ENCODE measurements at places on chromosomes 4 and X.

DNA sequence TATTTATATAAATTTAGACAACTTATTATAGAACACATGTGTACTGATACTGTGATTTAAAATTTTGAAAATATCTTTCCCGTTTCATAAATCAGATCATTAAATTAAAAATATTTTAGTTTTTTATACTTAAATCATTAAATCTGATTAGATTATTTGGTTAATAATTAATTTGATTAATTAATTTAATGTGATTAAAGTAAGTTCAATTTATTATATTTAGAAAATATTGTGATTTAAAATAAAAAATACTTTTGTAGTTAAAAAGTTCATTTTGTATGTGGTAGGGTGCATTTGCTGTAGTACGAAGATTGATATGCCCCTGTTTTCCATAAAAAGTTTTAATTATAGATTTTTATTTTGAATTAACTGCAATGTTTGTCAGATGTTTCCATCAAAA lies 1323.4 kb downstream of the RAPGEF2 start:
- no peak for DNase-seq

GRCh38 chr4:18075823-18076433 lies 54.4 kb upstream of the LCORL start:
- no peak for DNase-seq

DNA sequence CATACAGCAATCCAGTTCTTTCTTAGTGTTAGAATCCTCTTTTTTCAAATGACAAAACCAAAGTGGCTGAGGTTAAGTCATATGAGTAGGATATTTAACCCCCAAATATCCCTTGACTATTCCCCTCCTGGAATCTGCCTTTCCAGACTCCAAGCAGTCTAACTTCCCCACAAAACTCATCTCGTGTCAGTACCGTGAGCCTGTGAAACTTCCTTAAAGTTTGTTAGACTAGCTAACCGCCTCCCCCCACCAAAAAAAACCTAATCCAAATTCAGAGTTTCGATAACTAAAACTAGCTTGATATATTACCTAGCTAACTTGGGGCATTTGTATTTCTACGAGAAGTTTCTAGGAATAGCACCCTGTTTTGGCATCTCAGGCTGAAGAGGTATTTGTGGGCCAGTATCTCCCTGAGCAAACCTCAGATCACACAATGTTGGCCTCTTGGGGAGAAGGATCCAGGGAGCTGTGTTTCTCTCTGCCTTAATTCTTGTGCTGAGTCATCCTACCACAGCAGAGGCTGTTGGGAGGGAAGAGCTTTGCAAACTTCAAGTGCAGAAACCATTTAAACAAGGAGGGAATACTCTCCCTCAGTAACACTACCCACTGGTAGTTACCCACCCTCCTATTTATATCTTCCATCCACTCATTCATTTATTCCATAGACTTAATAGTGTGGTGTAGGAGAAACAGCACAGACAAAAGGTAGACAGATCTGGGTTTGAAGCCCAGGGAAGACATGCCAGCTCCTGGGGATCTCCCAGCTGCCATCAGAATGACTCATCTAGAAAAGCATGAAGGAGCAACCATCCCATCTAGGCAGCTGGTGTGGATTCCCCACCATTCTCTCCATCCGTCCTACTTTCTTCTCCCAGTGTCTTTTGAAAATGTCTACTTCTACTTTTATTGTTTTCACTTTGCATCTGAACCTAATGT lies 39.3 kb upstream of the TXK start:
- DNase-seq, result no peak

- DNase-seq, result no peak
These were observed 1037.8 kb downstream of the STPG2 start for GRCh38 chr4:97105347-97106099.

GRCh38 chr4:24557026-24558025 lies 27.0 kb downstream of the DHX15 start:
- no peak for DNase-seq

DNA sequence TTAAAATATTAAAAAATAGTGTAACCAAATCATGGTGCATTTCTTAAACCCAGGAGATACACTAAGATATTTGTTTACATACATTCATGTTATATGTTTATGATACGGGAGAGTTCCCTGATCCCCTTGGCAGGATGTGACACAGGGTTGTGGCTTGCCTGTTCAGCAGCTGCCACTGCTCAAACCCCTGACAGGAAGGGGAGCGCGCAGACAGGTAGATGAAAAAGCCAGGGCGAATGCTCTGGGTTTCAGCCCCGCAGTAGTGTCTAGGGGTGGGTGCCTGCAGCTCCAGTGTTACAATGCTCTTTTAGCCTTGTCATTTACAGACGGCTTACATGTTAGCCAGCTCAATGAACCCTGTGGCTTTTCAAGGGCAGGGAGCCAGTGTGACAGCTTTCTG lies 1343.8 kb upstream of the IGFBP7 start:
- no peak for DNase-seq

- no peak for DNase-seq
These were observed 78.4 kb upstream of the RBPJ start for GRCh38 chr4:26242451-26242850.

DNA sequence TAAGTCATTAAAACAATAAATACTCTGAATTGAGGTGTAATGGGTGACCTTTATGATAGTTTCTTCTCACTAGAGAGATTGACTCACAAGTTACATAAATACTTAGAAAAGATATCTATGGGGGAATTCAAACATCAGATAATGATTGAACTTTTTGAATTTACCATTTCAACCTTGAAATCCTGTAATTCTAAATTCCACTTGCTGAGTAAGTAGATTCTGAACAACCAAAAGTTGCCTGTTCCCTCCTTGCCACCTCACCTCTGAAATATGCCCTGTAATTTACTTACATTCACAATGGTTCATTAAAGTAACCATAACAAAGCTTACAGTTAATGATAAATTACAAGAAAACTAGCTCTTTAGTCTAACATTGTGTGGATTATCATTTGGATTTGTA lies 43.3 kb upstream of the SLC39A8 start:
- no peak for DNase-seq

GRCh38 chr4:184267206-184267608 lies 49.5 kb upstream of the ENPP6 start:
- no peak for DNase-seq

- DNase-seq, result no peak
These were observed 19.4 kb upstream of the AGA start for GRCh38 chr4:177461606-177462005.

GRCh38 chrX:75596178-75596577 lies 73.3 kb upstream of the ZDHHC15 start:
- DNase-seq, result no peak

GRCh38 chrX:33447285-33447684 lies 235.9 kb upstream of the DMD start:
- DNase-seq, result no peak

DNA sequence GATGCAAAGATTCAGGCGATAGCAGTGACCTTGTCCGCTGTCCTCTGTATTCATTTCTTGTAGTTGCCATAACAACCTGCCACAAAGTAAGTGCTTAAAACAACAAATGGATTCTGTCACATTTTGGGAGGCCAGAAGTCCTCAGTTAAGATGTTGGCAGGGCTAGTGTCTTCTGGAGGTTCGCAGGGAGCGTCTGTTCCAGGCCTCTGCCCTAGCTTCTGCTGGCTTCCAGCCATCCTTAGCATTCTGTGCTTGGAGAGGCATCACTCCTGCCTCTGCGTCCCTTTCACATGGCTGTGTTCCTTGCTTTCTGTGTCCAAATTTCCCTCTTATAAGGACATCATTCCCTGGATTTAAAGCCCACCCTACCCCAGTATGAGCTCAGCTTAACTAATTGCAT lies 31.5 kb upstream of the ZNF185 start:
- DNase-seq, result no peak

DNA sequence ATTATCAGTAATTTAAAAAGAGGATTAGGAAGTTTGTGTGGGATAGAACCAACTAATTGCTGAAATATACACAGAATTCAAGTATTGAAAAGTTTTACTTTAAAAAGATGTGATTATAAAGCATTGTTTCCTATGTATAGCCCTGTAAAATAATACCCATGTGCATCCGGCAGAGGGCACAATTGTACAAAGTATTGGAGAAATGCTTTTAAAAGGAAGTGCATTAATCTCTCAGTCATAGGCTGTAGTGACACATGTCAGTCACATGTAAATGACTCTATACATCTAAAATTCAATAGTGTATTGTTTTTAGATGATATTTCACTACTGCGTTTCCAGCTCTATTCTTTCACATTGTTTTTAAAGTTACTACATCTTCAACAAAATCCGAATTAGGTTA lies 9.7 kb upstream of the GEMIN8 start:
- no peak for DNase-seq

DNA sequence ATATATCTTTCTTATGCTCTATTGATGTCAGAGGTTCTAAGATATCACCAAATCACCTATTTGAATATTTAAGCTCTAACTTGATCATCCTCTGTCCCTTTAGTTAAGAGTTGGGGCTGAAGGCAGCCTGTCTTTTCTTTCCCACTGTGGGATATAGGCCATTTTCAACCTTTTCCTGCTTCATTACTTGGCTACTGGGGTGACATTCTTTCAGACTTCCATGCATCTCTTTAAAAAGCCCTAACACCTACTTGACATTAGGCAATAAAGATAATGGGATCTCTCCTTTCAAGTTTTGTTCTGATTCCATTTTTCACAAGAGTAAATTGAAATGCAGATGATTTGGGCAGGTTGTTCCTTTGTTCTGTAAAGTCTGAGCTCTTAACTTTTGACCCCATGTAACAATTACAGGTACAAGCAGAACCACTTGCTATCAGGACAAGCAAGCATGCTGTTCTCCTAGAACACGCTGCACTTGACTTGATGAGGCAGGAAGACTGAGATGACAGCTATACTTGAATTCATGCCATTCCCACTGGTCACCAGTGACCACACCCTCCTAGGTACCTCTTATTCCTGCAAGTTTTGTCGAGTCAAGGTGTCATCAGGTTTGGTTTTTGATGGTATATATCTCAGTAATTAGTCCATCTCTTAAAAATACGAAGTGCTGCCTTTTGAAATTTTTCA lies 18.2 kb downstream of the HOPX start:
- DNase-seq, result no peak

GRCh38 chrX:14618177-14618965 lies 89.0 kb downstream of the GLRA2 start:
- DNase-seq, result no peak

- no peak for DNase-seq
These were observed 77.3 kb upstream of the TMEM47 start for GRCh38 chrX:34734383-34734782.

DNA sequence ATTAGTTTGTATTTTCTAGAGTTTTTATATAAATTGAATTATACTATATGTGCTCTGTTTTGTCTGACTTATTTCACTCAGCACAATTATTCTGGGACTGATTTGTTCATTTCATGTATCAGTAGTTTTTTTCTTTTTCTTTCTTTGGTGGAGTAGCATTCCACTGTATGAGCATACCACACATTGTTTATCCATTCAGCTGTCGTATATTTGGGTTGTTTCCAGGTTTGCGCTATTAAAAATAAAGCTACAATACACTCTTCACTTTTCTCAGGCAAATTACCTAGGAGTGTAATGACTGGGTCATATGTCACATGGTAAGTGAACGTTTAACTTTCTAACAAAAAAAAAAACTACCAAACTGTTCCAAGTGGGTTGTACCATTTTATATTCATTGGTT lies 9.6 kb upstream of the OTUD4 start:
- no peak for DNase-seq

DNA sequence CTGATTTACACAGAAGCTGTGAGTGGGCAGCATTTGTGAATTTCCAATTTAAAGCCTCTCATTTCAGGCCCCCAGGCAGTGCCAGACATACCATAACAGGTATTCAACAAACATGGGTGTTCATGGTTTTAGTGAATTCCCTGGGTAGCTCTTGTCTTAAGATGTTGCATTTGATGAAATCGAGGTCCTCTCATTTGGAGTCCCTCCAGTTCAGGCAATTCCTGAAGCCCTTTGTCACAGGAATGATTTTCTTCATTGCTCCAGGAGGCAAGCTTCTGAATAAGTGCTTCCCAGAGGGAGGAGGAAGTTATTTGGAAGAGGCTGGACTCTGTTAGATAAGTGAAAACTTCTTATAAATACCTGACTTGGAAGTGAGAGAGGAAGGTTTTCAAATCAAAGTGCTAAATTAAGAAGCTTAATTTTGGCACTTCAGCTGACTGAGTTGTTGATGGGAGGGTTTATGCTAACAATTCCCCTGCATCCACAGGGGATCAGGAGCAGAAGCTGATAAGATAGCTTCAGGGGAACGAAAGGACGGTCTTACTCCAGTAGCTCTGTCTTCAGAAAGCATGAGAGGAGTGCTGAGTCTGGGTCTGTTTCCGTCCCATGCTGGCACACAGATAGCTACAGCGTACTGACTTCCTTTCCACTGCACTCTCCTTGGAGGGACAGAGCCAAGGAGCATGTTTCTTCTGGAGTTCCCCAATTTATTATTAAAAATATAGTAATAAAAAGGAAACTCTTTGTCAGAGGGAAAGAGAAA lies 543.1 kb downstream of the GBA3 start:
- DNase-seq, result no peak

- no peak for DNase-seq
These were observed 157.1 kb upstream of the LNX1 start for GRCh38 chr4:53748328-53748772.

DNA sequence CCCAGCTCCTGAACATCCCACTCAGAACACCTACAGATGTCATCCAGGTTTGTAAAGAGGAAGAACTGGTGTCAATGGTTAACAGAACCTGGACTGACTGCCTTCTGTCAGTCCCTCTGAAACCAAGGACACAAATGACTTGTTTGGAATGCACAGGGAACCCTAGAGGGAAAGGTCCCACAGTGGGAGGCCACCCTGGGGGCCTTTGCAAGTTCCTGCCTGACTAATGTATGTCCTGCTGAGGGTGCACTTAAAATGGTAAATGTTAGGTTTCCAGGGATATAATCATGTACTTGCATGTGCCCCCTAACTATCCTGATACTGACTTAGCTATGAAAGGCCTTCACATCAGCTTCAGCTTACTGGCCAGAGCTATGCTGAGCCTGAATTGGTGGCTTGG lies 15.0 kb upstream of the XAGE2 start:
- DNase-seq, result no peak

- DNase-seq, result no peak
These were observed 1644.9 kb upstream of the TENM3 start for GRCh38 chr4:180598281-180598680.

- no peak for DNase-seq
These were observed 58.5 kb upstream of the AP1S2 start for GRCh38 chrX:15913146-15913545.

DNA sequence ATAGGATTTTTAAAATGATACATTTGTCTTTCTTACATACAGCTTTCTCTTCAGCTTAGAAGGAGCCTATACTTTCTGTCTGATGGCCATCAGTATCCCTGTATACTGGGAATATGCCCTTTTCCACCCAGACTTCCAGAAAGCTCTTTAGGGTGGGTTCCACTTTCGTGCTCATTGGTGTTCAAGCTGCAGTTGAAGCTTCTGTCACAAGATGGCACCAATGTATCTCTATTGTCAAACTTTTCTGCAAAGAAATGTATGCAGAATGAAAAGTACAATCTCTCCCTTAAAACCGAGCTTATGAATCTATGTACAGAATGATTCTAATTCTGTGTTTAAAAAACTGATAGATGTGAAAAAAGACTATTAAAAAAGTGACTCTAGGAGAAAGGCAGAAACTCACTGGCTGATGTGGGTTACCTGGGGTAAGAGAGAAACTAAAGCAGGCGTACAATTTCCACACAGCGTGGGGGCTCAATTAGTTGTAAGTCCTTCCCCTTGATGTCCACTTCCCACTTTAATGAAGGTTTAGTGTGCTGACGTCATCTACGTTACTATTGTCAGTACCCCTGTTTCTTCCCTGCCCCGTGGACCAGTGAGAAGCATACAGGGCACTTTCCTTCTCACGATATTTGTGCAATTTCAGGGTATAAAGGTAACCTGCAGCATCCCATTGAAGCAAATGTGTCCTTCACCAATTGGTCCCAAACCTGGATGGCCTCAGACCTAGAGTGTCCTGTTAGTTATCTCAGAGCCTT lies 57.3 kb upstream of the TCEAL2 start:
- DNase-seq, result no peak

Measured in NCI-H2081 treated with DMSO at 0.1 percent for 48 hours (cell line).